Cortex of kidney (tissue), 1 donor: ENCODE measurements at places on chromosomes 7 and 10.

DNA sequence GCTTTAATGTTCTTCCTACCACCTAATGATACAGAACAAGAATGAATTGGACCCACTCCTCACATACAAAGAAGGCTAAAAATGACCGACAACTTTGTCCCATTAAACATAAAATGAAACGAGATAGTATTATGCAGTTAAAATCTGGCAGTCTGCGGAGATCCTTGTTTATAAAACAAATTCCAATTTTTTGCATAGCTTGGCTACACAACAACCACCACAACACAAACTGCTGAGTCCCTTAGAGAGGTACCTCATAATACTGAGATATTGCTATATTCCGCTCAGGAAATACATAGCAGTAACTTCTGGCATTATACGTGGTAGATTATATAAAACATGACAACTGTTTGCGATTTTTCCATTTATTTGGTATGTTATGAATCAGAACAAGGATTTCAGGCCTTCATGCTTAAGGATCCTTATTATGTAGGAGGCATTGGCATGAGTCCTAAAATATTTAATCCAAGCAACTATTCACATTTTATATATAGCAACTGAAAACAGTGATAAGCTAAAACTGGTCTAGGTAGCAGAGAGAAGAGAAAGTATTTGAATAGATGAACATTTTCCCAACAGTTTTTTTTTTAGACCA, 96.0 kb downstream of the ANK3 start:
- no peak for DNase-seq

DNA sequence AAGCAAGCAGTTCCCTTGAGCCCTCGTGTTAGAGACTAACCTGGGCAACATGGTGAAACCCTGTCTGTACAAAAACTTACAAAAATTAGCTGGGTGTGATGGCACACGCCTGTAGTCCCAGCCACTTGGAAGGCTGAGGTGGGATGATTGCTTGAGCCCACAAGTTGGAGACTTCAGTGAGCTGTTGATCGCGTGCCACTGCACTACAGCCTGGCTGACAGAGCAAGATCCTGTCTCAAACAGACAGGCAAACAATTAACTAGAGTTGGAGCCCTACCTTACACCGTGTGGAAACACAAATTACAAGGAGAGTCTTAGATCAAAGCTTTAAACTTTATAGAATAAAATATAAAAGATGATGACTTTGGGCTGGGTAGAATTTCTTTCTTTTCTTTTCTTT, 219.5 kb downstream of the CUX1 start:
- no peak for DNase-seq

GRCh38 chr10:71255808-71256660, 43.7 kb downstream of the UNC5B start:
- DNase-seq, result no peak

DNA sequence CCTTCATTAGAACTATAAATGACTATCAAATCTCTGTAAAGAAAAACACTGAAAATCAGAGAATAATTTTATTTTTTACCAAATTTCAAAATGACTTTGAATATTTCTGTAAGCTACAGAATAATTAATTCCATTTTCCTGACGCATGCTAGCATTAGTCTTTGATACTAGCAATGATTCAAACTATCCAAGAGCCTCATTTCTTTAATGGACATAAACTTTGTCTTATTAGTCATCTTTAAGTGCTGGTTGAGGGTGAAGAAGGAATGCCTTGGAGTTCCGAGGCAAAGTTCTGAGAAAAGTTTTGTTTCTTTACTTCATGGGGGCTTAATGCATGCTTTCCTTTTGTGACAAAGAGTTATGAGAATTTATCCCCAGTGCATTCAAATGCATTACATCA, 137.3 kb downstream of the AGMO start:
- no peak for DNase-seq

GRCh38 chr10:49369216-49370162, 26.4 kb downstream of the DRGX start:
- no peak for DNase-seq

- no peak for DNase-seq
Measured at GRCh38 chr7:1651031-1651446, 19.0 kb upstream of the ELFN1 start.

GRCh38 chr7:43792471-43793150, 34.1 kb downstream of the BLVRA start:
- no peak for DNase-seq

GRCh38 chr10:29465384-29465783, 169.4 kb downstream of the SVIL start:
- DNase-seq, result no peak

DNA sequence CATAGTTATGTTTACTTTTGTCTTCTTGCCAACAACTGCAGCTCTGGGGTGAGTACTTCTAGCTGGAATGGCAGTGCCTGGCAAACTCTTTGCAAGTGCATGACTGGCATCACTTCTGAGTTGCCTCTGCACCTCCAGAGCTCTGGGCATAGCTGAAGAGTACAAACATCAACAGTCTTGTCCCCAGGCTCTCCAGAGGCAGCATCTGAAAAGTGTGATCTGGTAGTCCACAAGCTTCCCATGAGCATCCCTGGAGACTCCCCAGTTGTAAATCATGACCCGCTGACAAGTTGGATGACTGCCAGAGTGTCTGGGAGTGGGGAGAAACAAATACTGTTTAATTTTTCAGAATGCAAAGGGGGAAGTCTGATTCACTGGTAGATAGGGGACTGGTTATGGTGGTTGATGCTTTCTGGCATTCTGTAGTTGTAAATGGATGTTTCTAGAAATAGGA, 138.9 kb upstream of the CDK13 start:
- no peak for DNase-seq

DNA sequence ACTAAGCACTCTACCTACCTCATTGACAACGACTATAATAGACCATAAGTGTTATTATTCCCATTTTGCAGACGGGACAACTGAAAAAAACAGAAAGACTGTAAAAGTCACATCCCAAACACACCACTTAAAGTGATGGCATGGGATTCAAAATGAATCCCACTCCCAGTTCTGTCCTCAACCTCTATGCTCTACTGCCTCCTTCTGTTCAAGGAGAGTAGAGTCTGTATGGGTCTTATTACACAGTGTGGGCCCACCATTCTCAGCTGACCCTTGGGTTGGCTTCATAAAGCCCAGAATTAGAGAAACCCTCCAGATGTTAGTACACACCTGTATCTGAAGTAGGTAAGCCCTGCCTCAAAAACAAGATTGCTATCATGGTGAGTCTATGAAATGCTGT, 102.2 kb downstream of the GRM8 start:
- DNase-seq, result no peak

- no peak for DNase-seq
Measured at GRCh38 chr7:114790521-114790920, 131.4 kb upstream of the MDFIC start.
